ENCODE measurements at places on chromosomes 1 and 21.
A peak's percentile ranks its signal among the peaks of the same experiment; 100 is the strongest.

DNA sequence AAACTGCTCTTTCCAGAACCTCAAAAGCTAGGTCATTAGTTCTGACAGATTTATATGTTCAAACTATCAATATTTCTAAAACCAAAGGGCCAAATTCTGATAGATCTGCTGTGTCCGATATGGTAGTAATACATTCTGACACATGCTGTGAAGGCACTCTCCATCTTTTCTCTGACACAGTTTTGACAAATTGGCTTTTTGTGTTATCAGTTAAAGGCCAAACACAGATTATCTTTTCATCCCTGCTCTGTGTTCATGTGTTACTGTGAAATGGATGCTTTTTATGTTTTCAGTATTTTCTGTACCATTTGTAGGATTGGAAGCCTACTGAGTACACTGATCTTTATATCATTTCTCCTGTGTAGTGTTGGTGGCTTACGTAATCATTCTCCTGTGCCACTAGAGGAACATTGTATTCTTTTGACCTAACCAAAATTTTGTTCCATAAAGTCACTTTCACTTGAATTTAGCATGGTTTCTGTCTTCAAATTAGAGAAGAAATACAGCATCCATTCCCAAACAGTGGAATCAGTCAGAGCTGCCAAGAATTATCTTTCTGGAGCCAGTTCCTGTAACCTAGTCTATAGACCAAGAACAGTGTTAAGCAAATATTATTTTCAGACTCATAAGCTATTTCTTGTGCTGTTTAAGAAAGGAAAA lies 137.2 kb downstream of the ADGRL2 start:
- DNase-seq, result no peak

DNA sequence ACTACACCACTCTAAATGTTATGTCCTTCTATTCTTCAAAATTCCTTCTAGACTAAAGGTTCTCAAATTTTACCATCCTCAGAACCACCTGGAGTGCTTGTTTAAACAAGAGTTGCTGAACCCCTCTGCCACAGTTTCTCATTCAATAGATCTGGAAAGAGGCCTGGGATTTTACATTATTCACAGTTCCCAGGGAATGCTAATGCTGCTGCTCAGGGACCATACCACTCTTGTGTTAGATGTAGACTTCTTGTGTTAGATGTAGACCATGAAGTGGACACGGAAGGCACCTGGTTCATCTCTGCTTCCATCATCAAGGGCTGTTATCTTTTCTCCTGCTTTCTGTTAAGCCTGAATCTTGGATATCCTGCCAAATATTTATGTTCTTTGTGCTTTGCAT lies 31.3 kb upstream of the CCN1 start:
- no peak for DNase-seq

DNA sequence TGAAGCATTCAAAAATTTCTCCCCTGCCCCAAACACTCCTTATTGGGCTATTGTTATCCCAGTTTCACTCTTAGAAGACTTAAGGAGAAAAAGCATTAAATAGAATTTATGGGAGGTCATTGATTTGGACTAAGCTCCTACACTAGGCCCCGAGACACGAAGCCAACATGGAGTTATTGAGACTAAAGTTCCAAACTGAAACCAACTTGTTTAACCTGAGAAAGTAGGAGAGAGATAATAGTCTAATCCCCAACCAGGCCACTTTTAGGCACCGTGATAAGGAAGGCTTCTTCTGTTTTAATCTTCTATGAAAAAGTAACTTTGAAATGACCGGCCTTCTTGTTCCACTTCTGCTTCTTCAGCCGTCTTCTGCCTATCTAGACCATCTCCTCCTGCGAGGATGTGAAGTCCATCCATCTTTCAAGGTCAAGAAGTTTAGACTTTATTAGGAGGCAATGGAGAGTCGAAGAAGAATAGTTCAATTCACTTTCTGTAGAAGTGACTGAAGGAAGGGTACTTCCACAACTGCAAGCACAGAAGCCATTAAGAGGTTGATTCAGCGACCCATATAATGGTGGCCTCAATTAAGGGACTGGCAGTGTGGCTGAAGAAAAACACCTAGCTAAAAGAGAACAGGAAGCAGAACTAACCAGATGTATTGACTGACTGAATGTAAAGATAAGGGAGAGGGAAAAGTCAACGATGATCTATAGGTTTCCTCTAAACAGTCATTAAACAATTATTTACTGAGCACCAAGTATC lies 428.8 kb downstream of the SMYD3 start:
- DNase-seq, result no peak

DNA sequence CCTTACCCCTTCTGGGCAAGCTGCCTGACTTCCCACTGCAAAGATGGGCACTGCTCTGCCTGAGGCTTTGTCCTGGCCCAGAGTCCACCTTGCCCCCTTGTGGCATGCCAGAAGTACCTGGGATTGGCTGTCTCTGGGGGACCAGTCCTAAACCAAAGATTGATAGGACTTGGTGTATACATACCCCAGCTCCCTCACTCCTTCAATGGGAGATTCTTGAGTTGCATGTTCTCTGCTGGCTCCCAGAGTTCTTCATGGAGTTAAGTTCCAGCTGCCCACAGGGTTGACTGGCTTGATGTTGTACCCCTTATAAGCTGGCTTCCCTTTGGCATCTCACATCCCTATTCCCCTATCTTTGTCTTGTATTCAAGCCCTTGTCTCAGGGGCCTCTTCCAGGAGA lies 244.8 kb downstream of the GRIK3 start:
- no peak for DNase-seq

DNA sequence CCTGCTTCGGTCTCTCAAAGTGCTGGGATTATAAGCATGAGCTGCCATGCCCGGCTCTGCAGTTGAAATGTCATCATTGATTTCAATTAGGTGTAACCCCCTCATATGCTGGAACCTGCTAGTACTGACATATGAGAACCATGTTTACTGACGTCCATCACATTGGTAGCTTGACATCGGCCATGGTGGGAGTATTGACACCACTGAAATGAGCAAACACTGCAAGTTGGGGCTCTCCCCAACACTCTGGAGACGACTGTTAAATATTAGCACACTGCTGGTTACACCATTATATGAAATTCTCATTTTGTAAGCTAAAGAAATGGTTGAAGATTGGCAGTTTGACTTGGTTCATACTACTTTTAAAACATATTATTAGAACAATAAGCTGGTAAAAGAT lies 63.7 kb downstream of the CNST start:
- no peak for DNase-seq

DNA sequence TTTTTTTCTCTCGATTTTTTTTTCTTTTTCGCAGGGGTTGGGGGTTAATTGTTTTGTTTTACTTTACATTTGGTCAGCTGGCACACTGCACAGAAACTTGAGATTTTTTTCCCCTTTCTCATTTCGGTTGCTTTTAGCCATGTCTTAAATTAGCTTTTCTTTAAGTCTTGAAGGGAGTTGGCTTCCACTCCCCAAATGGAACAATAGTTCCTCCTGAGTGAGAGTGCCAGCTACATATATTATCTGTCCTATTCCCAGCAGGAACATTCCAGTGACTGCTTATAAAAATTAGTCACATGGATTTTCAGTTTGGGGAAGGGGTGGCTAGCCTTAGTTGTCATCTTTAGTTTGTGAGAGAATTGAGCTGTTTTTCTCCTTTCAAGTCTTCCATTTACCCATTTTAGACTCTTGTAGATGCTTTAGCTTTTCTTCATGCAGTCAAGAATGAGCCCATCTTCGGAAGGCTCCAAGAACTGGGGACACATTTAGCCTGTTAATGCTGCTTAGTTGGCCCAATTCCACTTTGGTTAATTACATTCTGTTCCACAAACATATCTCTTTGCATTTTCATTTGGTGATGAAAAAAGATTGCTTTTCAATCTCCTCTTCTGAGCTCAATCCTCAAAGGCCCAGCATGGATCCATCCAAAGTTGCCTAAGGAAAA lies 510.1 kb upstream of the CXADR start:
- no peak for DNase-seq

GRCh38 chr1:185257950-185258208 lies 59.2 kb downstream of the IVNS1ABP start:
- no peak for DNase-seq

- DNase-seq, result no peak
These were observed 2.6 kb upstream of the CSTB start for GRCh38 chr21:43778469-43779335.

DNA sequence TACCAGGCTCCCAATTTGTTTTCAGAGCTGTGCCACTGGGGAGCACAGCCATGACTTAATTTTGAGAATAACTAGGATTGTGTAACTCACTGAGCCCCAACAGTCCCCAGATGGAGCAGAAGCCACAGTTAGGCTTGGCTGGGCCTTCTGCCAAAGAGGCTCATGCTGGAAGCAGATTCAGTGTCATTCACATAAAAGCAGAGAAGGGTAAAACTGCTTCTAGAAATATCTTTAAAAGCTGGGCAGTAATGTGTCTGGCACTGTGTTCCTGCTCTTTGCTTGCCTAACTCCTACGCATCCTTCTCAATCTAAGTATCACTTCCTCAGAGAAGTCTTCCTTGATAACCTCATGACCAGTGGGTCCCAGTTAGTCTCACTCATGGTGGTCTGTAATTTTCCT lies 20.3 kb downstream of the STK40 start:
- no peak for DNase-seq

GRCh38 chr1:33762109-33762830 lies 101.6 kb upstream of the HMGB4 start:
- DNase-seq, result no peak

DNA sequence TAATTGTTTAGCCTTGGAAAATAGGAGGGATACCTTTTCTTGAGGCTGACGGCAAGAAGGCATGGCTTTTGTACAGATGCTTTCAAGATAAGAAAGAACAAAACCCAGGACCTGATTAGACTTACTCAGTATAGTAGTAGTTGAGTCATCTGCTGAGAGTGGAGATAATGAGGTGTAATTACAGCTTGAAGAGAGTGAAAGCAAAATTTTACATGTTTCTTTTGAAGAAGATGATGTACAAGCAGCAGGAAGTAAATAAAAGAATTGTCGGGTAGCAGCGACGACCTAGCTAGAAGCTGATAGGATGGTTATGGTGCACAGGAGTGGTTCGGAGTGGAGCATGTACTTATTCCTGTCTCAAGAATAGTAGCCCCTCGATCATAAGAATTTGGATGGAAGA lies 6.6 kb downstream of the ANGPTL1 start:
- no peak for DNase-seq

DNA sequence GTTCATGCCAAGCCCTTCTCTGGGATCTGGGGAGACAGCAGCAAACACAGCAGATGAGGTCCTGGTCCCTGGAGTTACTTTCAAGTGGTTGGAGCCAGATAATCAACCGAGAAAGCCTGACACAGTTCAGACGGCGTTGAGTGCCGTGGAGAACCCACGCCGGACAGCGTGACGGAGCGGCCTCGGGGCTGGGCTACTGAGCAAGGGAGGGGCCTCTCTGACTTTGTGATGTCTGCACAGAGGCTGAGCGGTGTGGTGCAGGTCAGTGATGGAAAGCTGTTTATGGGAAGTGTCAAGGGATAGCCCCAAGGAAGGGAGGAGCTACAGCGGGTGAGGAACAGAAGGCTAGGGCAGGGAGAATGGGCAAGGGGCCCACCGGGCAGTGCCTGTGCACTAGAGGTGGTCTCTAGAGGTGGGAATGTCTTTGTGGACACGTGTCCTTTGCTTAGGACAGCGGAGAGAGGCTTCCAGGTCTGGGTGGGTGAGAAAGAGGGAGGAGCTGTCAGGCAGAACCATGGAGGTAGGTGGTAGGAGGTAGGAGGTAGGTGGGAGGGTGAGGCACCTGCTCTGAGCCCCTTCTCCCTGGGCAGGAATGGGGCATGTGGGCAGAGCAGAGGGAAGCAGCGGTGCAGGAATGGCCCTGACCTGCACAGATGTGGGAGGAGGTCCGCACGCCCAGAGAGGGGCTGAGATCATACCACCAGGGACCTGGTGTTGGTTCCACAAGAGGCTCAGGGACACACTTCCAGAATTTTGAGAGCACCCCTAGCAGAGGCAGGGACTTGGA lies 62.8 kb downstream of the RUNX3 start:
- DNase-seq, result no peak

DNA sequence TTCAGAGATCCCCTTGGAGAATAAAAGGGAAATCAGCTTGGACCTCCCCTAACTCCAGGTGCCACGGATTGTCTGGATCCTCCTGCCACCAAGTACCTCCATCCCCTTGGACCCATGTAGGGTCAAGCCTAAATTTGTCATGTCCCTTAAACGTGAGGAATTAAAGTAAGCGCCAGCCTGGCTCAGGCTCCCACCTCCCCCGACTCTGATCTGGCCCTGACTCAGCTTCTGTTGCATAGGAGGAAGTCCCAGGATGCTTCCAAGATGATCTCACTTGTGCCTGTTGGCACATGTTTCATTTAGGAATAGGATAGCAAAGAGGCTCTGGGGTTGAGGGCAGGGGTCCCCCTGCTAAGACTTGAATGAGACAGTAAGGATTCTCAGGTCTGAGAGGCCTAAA lies 231.9 kb upstream of the JUN start:
- DNase-seq, result peak; percentile 81

- no peak for DNase-seq
These were observed 65.9 kb downstream of the LHX4 start for GRCh38 chr1:180295999-180296398.

GRCh38 chr1:217027403-217028080 lies 304.3 kb upstream of the ESRRG start:
- no peak for DNase-seq

- DNase-seq, result no peak
These were observed 111.6 kb upstream of the GADD45A start for GRCh38 chr1:67573311-67573872.

DNA sequence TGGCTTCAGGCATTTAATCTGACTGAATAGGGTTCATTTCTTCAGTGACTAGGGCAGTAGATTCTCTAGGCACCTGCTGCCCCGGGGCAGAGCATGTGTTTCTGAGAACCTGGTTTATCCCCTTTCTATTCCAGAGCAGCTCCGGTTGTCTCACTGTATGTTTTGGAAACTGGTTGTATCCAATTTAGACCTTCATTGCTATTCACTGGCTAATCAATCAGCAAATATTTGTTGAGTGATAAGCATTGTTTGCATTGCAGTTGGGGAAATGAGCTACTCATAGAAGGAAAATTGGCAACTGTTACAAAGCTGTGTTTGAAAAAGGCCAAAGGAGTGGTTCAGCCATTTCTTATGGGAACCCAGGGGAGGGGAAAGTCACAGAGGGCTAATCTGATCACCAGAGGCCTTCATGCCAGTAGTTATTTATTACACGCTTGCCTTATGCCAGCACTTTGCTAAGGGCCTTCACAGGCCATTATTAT lies 2.9 kb downstream of the QSOX1 start:
- DNase-seq, result no peak

GRCh38 chr1:218585511-218586184 lies 240.5 kb downstream of the TGFB2 start:
- DNase-seq, result no peak

DNA sequence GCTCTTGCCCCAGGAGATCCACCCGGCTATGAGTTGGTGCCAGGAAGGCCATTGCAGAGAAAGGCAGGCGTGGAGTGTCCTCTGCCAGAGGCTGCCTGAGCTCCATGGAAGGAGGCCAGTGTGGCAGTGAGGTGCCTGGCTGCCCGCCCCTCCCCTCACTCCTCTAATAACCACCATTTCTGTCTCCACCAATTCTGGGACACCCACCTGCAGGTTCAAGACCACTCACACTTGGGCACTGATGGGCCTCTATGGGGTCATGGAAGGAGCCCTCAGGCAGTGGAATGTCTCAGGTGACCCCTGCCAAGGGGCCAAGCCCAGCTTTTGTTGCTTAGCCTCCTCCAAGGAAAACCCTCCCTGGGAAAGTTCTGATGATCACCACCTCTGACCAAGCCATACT lies 731.6 kb downstream of the MATN1 start:
- no peak for DNase-seq

Measured in keratinocyte (primary cell).